ENCODE measurements at places on chromosomes 4 and X.

DNA sequence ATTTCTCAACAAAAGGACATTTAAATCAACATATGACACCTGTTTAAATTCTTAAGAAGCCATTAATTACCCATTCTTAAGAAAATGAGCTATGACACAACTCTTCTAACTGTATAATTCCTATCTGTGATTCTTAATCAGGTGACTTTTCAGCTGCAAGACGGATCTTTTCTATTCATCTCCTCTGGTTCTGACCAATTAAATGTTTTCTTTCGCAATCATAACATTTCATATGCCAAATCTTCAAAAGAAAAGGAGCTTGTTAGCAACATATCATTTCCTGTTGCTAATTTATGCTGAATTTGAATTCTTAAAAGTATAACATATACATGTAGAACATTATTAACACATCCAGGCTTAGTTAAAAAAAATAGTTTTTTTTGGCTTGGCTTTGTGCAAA lies 62.5 kb downstream of the SEL1L3 start:
- no peak for DNase-seq

DNA sequence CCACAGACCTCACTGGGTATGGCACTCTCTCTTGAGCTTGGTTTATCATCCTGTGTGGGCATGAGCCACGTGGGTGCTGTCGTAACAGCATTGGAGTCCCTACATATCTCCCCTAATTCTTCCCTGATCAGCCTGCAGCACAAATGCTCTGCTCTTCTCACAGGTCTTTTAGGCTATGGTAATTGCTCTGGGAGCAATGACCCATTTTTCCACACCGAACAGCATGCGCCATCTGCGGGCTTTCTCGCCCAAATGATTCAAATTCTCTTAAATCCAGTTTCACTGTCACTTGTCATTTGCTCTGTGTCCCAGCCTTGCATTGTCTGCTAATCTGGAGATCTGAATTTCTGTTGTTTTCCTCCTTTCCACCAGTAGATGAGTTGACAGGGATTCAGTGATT lies 48.9 kb upstream of the GATB start:
- DNase-seq = no peak

DNA sequence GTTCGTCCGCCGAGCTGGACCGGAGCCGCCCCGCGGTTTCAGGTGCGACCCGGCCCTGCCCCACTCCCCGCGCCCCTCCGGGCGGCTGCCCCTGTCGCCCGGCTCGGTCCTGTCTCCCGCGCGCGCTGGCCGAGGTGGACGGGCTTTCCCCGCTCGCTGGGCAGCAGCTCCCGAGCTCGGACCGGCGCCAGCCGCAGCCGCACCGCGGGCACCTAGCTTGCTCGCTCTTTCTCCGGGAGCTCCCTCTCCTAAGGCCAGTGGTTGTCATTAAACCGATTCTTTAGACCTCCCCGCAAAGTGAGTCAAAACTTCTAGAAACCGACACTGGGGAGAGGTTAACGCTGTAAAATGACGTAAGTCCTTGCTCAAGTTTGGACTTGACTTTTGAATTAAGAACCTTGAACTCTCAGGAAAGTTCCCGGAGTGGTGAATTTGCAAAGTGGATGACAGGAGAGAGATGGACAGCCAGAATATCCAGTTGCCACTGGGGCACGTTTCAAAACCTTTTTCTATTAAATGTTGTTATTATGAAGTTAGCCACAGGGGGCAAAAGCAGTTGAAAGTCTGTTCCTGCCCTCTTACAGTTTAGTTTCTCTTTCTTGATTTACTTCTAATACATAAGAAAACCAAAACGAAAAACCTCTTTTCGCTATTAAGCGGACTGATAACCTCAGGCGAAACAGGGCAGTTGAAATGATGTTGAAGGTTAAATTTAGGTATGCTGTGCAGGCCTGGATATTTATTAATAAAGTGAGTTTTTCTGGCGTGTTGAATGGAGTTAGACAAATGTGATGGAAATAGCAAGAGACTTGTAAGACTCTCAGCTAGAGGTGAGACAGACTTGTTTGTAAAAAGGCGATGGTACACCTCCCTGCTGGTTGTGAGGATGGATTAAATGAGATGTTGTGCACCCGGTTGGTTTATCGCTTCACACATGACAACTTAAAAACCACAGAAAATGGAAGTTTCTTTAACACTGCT lies 847 bp downstream of the PI4K2B start:
- DNase-seq = no peak

DNA sequence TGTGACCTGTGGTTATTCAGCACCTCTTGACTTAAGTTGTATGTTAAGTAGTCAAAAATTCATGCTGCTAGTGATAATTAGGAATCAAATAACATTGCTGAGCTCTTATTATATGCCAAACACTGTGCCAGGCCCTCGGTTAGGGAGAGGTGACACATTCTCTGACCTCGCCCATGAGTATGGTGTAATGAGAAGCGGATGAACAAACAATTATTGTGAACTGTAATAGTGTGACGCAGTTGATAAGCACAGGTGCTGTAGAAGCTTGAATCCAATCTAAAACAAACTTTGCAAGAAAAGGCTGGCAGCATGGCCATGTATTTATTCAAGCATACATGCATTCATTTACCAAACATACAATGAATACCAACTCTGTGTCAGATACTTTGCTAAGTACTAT lies 303.5 kb upstream of the HS3ST1 start:
- DNase-seq = no peak

- no peak for DNase-seq
Observed at GRCh38 chr4:145602129-145602760, 16.9 kb upstream of the MMAA start.

GRCh38 chr4:88661739-88662138 lies 35.9 kb downstream of the NAP1L5 start:
- DNase-seq = no peak
